NAMALWA (cell line): ENCODE measurements at places on chromosomes 6 and 20.
A peak's percentile ranks its signal among the peaks of the same experiment; 100 is the strongest.

- DNase-seq: no peak
Observed at GRCh38 chr6:140660295-140660694, 1285.8 kb upstream of the CITED2 start.

- no peak for DNase-seq
Observed at GRCh38 chr6:12392490-12392889, 102.3 kb downstream of the EDN1 start.

DNA sequence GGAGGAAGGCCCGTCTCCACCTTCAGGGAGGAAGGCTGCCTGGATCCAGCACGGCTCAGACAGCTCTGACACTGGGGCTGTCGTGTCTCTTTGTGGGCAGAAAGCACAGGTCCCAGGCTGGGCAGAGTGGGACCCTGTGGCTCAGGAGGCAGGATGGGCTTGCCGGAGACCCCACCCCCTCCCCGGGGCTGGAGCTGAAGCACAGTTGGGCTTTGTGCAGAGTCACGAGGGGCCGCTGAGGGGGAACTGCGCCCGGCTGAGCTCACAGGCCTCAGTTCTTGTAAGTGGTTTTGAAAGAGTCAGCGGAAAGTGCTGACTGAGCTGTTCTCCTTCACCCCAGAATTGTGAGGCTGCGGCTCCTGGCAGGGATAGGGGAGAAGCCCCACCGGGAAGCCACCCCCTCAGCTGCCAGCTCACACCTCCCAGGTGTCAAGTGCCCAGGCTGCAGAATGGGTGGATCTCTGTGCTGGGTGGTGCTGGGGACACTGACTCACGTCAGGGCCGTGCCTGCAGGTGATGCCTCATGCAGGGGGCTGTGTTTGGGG, 145.5 kb upstream of the RNF24 start:
- peak; percentile 23 for DNase-seq

GRCh38 chr6:119303164-119303887, 46.2 kb downstream of the MAN1A1 start:
- DNase-seq: no peak

DNA sequence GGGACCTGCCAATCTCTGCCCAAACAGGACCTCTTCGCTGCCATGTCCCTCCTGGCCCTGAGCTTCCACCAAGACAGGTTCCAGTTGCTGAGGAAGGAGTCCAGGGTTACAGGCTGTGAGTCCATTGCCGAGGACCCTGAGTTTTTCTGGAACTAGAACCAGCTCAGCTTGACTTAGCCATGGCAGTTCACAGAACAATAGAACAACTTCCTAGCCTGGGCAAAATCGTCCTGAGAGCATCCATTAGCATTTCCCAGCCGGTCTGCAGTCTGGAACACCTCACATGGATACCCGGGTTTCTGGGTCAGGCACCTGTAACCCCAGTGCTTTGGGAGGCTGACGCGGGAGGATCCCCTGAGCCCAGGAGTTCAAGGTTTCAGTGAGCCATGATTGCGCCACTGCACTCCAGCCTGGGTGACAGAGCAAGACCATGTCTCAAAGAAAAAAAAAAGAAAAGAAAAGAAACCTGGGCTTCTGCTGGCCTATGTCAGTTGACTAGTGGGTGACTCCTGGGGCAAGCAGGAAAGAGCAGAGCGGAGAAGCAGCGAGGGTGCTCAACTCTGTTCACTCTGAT, 90.3 kb downstream of the TCP11 start:
- no peak for DNase-seq

GRCh38 chr6:42281570-42281969, 63.9 kb upstream of the MRPS10 start:
- no peak for DNase-seq

- DNase-seq: peak; percentile 77
Observed at GRCh38 chr6:44593539-44593944, 206.0 kb downstream of the CDC5L start.

DNA sequence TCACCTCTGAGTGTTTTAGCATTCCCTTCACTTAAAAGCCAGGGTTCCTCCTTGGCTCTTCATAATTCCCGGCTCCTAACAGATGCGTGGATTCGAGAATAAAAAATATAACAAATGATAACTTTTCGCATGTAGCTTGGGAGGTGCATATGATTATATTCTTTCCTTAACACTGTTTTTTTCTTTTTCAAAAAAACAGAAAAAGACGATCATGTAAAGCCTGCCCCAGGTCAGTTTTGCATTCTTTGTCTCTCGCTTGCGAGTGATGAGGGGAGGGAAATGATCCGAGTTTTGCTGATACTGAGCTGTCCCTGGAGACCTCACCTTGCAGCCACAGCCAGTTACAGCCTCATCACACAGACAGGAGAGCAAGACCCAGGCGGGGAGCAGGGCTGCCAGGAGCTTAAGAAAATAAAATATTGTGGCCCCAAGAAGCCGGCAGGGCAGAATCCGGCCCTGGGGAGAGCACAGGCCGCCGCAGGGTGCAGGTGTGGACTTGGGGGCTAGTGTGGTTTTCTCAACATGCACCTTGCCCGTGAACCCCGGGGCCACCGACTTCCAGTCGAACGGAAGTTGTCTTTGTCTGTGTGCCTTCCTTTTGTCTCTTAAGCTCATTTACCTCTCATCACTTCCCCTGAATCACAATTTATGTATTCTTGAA, 301.8 kb downstream of the TAF4 start:
- DNase-seq: no peak

GRCh38 chr20:63296531-63297299, 3.7 kb downstream of the COL20A1 start:
- no peak for DNase-seq

- no peak for DNase-seq
Observed at GRCh38 chr6:139334806-139335446, 39.5 kb downstream of the CITED2 start.

GRCh38 chr6:40325791-40326190, 261.4 kb downstream of the LRFN2 start:
- DNase-seq: peak; percentile 17

DNA sequence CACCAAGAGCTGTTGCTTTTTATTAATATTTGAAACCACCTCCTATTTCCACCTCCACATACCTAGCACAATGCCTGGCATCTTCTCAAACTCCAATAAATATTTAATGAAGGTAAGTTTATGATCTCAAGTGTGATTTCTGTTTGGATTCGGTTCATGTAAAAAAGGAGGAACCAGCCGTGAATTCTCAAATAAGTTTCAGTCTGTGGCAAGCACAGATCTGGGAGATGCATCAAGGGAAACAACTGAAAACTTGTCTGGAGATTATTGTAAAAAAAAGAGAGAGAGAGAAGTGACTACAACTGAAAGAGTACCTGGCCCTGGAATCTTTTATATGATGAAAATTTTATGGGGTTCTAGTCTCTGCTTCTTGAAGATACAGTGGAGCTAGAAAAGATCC, 52.8 kb upstream of the PNRC1 start:
- no peak for DNase-seq

GRCh38 chr6:26223650-26224546, 136.7 kb downstream of the HFE start:
- DNase-seq: peak; percentile 51

DNA sequence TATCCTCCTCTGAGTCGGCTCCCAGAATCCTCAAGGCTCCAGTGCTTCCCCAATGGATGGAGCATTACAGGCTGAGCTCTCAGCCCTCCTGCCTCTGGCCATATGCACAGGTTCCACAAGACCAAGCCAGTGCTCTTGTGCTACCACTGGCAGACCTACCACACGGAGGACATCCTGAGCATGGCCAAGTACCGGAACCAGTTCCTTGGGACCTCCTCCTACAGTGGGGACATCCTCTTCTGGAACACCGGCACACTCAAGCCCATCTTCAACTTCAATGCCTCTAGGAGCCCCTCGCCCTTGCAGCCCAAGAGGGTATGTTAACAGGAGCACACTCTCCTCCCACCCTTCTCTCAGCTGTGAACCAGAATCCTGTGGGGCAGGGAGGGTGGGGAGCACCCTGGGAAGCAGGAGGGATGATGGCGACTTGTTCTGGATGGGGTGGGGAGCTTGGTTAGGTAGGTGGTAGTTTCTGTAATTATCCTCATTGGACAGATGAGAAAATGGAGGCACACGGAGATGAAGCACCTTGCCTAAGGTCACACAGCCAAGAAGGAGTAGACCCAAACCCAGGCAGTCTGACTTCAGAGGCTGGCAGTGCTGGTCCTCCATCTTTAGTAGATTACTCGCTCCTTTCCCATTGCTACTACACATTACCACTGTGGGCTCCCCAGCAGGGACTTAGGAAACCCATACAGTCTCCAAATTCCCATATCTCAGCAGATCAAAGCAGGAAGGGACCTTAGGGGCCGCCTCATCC, 58.6 kb downstream of the EFCAB8 start:
- no peak for DNase-seq
